ENCODE measurements at places on chromosomes 1 and 21. TPM values are rescaled to one million over a fixed set of nuclear protein-coding genes. Genes with fewer than 3 reads are reported as not detected.

GRCh38 chr1:65001231-65001792 is 35.0 kb upstream of the JAK1 start:
- DNase-seq = peak; percentile 83

LINGO4 gene
- 0.77 TPM for total RNA-seq

GRCh38 chr1:48552420-48552819 is 80.4 kb upstream of the SPATA6 start:
- no peak for DNase-seq

DNA sequence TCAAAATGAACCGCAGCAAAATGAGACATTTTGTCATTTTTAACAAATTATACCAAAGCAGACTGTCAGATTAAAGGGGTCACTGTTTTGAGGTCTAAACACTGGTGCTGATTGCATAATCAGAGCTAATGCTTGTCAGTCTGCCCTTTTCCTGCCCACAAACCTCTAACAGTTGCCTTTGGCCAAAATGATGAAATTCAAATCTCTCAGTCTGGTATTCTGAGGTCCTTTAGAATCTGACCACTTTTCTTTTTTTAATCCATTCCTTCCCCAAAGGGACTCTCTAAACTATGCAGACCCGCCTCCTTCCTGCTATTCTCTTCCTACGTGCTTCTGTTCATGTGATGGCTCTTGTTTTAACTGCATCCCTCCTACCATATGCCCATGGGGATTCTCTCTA is 145.2 kb upstream of the SPATA6 start:
- no peak for DNase-seq

- no peak for DNase-seq
Measured at GRCh38 chr1:212447478-212447877, 14.8 kb downstream of the NENF start.

TNNI3K gene
- total RNA-seq = 89.7 TPM

- DNase-seq = no peak
Measured at GRCh38 chr1:155648207-155649147, 38.5 kb downstream of the MSTO1 start.
